ENCODE measurements at places on chromosomes 7 and 10.
A peak's percentile ranks its signal among the peaks of the same experiment; 100 is the strongest.

GRCh38 chr10:5812283-5813090, 747 bp downstream of the GDI2 start:
- DNase-seq, result peak; percentile 53

- no peak for DNase-seq
These were observed 335.9 kb upstream of the PLXDC2 start for GRCh38 chr10:19480353-19480752.

DNA sequence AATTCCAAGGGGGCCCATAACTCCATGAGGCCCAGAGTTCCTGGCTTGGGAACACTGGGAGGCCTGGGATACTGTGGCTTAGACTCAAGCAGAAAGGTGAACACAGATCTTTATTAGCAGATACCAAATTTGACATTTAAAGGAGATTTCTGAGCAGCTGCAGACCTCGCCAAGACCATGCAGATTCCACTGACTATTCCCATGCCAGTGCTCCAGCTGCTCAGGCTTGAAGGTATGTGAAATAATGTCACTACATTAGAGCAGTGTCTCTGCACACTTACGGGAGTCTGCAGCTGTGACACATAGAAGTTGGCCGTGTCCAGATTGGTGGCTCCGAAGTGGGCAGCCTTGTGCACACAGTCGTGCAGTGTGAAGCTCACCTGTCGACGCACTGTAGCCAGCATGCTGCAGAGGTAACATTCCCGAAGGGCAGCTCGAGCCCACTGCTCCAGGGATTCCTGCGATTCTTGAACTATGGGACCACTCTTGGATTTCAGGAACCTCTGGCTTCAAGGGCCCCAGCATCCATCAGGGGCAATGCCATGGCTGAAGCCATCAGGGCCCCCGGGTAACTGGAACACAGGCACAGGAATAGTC, 46.1 kb downstream of the SEPTIN7 start:
- no peak for DNase-seq

DNA sequence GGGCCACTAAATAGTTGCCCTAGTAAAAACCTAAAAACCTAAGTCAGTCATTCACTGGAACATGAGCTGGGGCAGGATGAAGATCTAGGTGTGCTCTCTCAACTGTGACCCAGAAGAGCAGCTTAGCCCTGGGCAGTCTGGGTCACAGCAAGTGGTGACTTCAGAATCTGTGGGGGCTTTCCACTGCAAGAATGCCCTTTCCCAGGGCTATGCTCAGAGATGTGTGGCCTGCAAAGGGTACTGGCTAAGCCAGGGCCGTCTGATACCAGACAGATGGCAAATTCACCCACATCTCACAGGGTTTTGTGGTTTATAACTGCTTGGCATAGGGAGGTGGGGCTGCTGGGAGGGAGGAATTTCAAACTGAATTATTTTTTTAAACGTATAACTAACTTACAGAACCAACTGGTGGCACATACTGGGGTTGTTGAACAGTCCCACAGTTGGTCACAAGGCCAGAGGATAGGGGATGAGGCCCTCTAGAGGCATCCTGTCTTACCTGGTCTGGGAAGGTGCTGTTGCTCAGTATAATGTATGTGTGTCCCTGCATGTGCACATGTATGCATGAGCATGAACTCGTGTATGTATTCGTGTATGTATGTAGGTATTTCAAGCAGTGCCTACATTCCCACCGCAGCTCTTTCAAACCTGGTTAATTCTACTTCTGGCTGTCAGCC, 63.2 kb downstream of the PRPF18 start:
- no peak for DNase-seq

DNA sequence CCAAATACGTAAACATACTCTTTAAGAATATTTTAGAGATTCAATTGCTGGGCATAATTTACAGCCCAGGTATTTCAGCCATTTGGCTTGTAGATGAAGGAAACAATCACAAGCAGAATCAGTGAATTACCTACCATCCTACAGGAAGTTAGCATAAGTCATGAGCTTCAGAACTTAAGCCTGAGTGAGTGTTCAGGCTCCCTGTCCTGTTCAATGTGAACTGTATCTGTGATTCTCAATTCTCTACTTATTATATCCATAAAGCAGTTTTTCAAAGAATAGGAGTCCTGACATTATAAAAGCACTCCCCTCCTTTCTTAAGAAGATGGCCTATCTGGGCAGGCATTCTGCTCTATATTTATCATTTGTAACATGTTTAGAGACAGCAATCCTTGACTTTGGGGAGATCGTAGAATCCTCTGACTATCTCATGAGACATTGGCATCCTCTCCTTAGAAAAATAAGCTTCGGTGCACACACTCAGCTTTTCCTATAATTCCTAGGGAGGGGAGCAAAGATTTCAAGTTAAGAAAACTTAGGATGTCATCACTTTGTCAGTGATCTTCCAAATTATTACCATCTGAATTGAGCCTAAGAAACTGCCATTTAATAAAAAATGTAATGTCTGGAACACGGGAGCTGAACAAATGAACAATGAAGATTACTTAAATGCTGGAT, 645.2 kb upstream of the IGFBP3 start:
- no peak for DNase-seq

DNA sequence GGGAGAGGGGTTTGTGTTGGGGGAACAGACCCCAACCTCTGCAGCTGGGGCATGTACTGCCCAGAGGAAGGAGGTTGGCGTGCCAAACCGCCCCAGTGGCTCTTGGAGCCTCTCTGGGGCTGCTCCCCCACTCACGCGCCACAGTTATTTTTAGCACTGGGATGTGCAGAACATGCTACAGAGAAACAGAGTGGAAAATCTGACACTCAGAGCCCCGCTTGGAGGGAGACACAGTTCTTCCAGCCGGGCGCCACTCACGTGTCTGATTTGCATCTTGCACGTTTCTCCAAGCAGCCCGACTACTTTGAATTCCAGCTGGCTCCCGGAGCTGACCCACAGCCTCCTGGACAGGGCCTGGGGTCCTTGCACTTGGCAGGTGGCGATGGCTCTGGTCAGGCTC, 182.0 kb downstream of the RPS24 start:
- DNase-seq, result peak; percentile 31

GRCh38 chr7:108875139-108875538, 305.5 kb downstream of the DNAJB9 start:
- DNase-seq, result no peak

DNA sequence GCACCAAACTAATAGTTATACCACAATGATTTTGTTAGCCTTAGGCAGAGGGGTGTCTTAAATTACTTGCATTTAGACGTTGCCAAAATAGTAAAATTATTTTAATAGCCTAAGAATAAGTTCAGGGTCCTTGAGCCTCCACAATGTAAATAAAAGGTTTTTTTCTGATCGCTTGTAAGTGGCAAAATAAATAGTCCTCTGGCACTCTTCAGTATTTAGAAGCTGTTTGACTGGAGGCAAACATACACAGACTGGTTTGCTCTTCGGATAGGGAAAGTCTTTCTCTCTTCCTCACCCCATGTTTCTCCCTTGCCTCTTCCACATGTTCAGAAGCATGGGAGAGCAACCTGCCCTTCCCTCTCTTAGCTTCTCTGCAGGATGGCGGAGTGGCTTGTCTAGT, 49.5 kb upstream of the FAM180A start:
- no peak for DNase-seq

GRCh38 chr10:15817409-15818046, 42.8 kb downstream of the MINDY3 start:
- DNase-seq, result no peak

- no peak for DNase-seq
These were observed 181.4 kb downstream of the AKR1D1 start for GRCh38 chr7:138257459-138258196.

Measured in activated naive CD8-positive, alpha-beta T cell treated with anti-CD3 and anti-CD28 coated beads for 36 hours (primary cell).